ENCODE measurements at places on chromosomes 11 and 22. TPM values are rescaled to one million over a fixed set of nuclear protein-coding genes. Genes with fewer than 3 reads are reported as not detected.

The RPS25 gene
- 2,206 TPM for total RNA-seq

The SMTNL1 gene
- not detected for total RNA-seq

- H3K36me3 ChIP-seq, result no peaks in the 10 kb centered on the region
- DNase-seq, result no peak
- no peak overlapping the region for H3K27ac ChIP-seq
- no peak overlapping the region for H3K4me3 ChIP-seq
- peaks cover 5% of the 10 kb centered on the region for H3K4me1 ChIP-seq
Observed at GRCh38 chr11:2154889-2155288, 6.1 kb downstream of the INS start.

GRCh38 chr11:34300926-34301295, 56.9 kb downstream of the ABTB2 start:
- no peaks in the 10 kb centered on the region for H3K36me3 ChIP-seq
- H3K4me1 ChIP-seq, result peaks cover 4% of the 10 kb centered on the region
- no peak overlapping the region for H3K27ac ChIP-seq

DNA sequence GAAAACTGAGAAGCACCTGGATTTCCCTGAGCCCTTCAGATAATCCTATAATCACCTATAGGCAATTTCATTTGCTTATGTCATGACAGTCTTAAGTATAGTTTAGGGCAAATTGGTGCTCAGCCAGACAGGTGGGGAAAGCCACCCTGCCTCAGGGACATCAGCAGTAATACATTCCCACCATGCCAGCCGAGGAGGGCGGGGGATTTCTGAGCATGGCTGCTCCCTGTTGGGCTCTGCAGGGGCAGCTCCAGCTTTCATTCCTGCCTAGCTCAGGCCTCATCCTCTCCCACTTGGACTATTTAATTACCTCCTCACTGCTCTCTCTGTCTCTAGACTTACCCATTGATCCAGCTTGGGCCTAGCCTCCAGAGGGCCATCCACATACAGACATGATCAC, 9.0 kb upstream of the DRD2 start:
- DNase-seq, result no peak
- no peak overlapping the region for H3K4me3 ChIP-seq
- H3K27me3 ChIP-seq, result peaks cover 22% of the 10 kb centered on the region

GRCh38 chr22:50081426-50082196, 3.6 kb downstream of the MLC1 start:
- H3K4me3 ChIP-seq, result no peak overlapping the region
- no peak for DNase-seq
- no peak overlapping the region for H3K27ac ChIP-seq
- peaks cover 2% of the 10 kb centered on the region for H3K36me3 ChIP-seq

DNA sequence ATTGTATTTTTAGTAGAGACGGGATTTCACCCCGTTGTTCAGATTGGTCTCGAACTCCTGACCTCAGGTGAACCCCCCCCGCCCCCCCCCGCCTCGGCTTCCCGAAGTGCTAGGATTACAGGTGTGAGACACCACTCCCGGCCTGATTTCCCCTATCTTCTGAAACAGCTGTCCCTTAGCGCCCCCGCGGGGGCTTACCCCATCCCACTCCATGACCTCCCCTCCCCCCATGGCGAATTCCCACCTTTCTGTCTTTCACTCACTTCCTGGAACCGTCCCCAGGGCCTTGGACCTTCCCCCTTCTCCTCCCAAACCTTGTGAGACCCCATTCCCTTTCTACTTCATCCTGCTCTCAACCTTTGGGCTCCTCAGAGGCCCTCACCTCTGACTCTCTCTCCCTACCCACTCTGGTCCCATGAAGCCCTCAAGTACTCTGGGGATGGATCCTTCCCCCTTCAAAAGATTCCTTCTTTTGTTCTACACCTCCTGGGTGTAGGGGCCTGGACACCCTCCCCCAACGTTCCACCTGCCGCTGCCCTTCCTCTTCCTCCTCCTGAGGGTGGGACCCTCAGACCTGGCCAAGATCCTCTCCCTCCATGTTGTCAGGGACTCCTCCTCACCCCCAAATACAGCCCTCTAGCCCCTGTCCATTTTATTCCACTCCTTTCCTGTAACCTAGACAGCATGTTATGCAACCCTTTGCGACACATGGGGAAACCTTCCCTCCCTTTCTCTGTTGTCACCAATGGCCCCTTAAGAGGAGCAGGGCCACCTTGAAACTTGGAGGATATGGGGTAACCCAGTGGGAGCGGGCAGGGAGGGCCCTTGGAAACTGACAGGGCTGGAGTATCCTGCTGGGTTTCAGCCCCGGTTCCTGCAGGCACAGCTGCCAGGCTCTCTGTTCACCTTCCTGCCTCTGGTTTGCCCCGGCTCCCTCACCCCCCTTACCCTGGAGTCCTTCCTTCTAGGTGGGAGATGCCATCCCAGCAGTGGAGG, 1.1 kb downstream of the PRDX5 start:
- peak overlapping the region; percentile 94 for H3K4me3 ChIP-seq
- no peak for DNase-seq
- peaks cover 33% of the 10 kb centered on the region for H3K4me1 ChIP-seq
- H3K36me3 ChIP-seq, result peaks cover 21% of the 10 kb centered on the region

- DNase-seq, result no peak
- peaks cover 9% of the 10 kb centered on the region for H3K27me3 ChIP-seq
- H3K4me3 ChIP-seq, result no peak overlapping the region
Observed at GRCh38 chr11:109956124-109956793, 136.9 kb upstream of the ZC3H12C start.

GRCh38 chr11:17991783-17992433, 20.9 kb downstream of the SERGEF start:
- no peak overlapping the region for H3K4me3 ChIP-seq
- peak; percentile 67 for DNase-seq
- H3K4me1 ChIP-seq, result no peaks in the 10 kb centered on the region
- H3K27ac ChIP-seq, result no peak overlapping the region

- H3K36me3 ChIP-seq, result no peaks in the 10 kb centered on the region
- peaks cover 1% of the 10 kb centered on the region for H3K4me1 ChIP-seq
- peaks cover 13% of the 10 kb centered on the region for H3K27me3 ChIP-seq
Observed at GRCh38 chr22:36822581-36822980, 5.7 kb upstream of the PVALB start.

DNA sequence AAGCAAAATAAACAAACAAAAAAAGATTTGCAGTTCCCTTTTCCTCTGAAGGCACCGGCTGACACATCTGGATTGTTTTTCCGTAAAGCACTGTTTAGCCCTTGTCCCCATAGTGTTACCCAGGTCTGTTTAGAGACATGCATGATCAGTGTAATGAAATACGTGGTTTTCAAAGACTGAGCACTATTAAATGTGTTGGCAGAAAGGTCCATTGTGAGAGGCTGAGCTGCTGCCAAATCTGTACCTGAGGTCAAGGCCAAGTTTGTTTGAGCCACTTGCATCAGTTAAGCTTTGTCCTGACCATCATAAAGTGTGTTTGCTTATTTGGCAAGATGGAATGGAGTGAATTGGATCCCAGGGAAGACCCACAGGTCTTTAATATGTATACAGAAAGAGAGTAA, 26.3 kb downstream of the CTR9 start:
- H3K27me3 ChIP-seq, result no peaks in the 10 kb centered on the region
- no peak for DNase-seq
- H3K36me3 ChIP-seq, result peaks cover 19% of the 10 kb centered on the region
- no peak overlapping the region for H3K27ac ChIP-seq
- H3K4me3 ChIP-seq, result no peak overlapping the region

DNA sequence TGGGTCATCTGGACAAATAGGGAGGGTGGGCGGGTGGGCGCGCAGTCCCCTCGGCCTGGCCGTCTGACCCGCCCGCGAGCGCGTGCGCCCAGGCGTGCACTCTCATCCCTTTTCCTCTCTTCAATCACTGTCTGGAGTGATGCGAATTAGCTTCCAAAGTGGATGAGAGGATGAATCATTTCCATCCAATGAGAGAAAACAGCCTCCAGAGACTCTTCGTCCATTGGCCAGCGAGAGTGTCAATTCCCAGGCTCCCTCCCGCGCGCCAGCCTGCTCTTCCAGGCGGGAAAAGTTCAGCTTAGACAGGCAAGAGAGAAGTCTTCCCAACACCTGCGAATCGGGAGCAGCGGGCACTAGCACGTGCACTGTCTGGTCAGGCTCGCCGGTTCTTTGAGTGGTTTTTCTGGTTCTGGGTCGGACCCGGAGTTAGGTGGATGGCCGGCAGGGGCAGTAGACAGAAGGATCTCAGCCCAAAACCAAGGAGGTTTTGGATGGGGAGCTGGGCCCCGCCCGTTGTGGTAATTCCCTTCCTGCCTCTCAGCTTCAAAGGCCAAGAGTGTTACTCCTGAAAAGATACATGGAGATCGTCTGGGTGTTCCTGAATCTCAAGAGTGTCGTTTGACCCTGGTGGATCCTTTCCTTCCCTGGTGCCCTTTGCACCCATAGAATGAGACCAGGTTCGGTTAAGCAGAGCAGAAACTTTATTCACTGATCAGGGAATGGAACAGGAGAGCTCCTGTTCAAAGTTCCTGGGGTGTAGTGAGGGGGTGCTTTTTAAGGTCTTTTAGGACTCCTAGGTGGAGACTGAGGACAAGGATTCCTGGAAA, 33.4 kb upstream of the GLYATL1 start:
- no peaks in the 10 kb centered on the region for H3K36me3 ChIP-seq
- peaks cover 70% of the 10 kb centered on the region for H3K27me3 ChIP-seq
- no peak overlapping the region for H3K27ac ChIP-seq
- no peak for DNase-seq
- H3K4me1 ChIP-seq, result no peaks in the 10 kb centered on the region

DNA sequence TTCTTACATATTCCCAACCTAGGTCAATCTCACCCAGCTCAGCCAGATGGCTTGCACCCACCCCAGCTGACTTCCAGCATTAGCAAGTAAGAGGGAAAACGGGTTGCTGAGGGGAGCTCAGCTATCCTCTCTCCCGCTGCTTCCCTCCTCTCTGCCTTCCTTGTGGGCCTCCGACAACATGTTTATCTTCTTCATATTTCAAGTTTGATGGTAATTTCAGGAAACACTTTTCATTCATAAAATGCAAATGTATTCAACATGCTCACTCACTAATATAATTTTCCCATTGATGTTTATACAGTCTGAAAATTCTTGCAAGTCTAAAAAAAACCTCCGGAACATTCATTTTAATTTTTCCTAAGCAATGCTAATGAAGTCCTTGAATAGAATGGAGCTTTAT, 372.5 kb upstream of the B3GAT1 start:
- no peak for DNase-seq
- peaks cover 10% of the 10 kb centered on the region for H3K27me3 ChIP-seq
- H3K4me1 ChIP-seq, result no peaks in the 10 kb centered on the region
- H3K4me3 ChIP-seq, result no peak overlapping the region
- H3K36me3 ChIP-seq, result no peaks in the 10 kb centered on the region

DNA sequence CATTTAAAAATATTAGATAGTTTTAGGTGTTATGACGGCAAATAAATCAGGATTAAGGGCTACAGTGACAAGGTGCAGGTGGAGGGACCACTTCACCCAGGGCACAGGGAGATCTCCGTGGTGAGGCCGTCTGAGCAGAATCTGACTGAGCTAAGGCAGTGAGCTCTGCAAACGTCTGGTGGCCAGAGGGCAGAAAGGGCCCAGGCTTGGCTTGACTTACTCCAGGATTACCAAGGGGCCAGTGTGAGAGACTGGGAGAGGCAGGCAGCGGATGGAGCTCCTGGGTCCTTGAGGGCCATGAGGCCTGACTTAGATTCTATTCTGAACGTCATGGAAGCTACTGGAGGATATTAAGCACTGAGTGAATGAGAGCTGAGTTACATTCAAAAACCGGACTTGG, 125.9 kb upstream of the B3GAT1 start:
- H3K4me3 ChIP-seq, result no peak overlapping the region
- H3K27ac ChIP-seq, result no peak overlapping the region
- no peaks in the 10 kb centered on the region for H3K36me3 ChIP-seq
- H3K27me3 ChIP-seq, result peaks cover 15% of the 10 kb centered on the region

GRCh38 chr11:2535673-2536439, 91.0 kb downstream of the KCNQ1 start:
- peak; percentile 1 for DNase-seq
- no peak overlapping the region for H3K4me3 ChIP-seq
- H3K4me1 ChIP-seq, result peaks cover 15% of the 10 kb centered on the region
- no peaks in the 10 kb centered on the region for H3K36me3 ChIP-seq
- H3K27ac ChIP-seq, result no peak overlapping the region

DNA sequence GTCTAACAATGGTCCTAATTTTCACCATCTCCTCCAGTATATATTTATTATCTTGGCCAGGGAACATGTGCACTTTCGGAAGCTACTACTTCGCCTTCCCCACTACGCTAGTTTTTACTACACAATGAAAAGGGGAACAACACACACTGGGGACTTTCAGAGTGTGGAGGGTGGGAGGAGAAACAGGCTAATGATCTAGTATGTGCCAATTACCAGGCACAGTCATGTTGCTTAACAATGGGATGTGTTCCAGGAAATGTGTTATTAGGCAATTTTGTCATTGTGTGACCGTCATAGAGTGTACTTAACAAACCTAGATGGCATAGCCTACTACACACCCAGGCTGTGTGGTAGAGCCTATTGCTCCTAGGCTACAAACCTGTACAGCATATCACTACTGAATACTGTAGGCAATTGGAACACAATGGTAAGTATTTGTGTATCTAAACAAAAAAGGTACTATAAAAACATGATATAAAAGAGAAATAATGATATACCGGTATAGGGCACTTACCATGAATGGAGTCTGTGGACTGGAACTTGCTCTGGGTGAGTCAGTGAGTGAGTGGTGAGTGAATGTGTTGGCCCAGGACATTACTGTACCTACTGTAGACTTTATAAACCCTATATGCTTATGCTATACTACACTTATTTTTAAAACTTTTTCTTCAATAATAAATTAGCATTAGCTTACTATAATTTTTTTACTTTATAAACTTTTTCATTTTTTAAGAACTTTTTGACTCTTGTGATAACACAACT, 20.1 kb upstream of the CUL5 start:
- H3K4me1 ChIP-seq, result no peaks in the 10 kb centered on the region
- H3K4me3 ChIP-seq, result no peak overlapping the region
- no peak overlapping the region for H3K27ac ChIP-seq
- DNase-seq, result no peak

Measured in activated naive CD4-positive, alpha-beta T cell treated with anti-CD3 and anti-CD28 coated beads for 36 hours (primary cell).